AG09319 (cell line): ENCODE measurements at places on chromosomes 6 and 20.

GRCh38 chr6:109922851-109923250 lies 55.3 kb upstream of the GPR6 start:
- DNase-seq, result no peak

DNA sequence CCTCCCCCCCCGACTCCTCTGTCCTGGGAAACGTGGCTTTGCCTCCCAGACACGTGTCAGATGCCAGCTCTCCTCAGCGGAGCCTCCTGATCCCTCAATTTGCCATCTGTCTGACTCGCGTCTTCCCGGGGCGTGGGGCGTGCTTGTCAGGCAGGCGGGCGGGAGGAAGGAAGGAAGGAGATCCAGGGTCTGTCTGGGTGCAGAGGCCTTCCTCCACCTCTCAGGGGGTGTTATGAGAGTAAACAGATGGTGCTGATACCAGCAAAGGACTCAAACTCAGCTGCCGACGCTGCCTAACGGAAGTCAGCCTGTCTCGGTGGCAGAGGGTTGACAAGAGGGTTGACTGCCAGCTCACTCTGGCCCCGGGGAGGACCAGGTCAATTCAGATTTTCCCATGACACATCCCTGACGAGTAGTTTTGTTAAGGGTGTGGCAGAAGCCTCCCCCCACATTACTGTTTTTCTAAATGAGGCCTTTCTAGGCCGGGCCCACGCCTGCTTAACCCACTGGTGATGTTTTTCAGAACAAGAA lies 17.0 kb downstream of the UQCC2 start:
- no peak for DNase-seq

- no peak for DNase-seq
These were observed 91.5 kb downstream of the PACRG start for GRCh38 chr6:162819284-162819683.

DNA sequence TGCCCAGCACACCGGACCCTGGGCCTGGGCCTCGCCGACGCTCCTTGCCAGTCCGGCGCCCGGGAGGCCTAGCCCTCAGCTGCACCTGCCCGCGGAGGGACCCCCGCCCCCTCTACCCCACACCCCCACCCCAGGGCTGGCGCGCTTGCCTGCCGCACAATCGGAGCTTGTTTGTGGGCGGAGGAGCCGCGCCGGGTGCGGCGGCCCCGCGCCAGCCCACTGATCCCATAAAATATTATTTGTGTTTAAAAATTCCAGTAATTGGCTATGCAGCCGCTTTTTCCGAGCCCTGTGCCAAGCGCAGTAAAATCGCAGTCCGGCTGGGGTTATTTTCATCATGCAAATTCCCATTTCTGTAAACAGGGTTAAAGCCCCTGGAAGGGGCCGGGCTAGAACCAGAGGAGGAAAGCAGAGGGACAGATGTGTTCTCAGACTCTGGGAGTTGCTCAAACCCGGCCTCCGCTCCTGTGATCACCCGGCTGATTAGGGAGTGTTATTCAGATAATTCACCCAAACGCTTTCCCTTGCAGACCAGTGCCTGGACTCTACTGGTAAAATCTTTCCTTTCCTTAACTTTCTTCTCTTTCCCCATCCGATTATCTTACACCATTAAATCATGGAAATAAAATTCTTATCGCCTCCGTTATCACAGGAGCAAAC lies 93.1 kb downstream of the NCR2 start:
- DNase-seq, result no peak

DNA sequence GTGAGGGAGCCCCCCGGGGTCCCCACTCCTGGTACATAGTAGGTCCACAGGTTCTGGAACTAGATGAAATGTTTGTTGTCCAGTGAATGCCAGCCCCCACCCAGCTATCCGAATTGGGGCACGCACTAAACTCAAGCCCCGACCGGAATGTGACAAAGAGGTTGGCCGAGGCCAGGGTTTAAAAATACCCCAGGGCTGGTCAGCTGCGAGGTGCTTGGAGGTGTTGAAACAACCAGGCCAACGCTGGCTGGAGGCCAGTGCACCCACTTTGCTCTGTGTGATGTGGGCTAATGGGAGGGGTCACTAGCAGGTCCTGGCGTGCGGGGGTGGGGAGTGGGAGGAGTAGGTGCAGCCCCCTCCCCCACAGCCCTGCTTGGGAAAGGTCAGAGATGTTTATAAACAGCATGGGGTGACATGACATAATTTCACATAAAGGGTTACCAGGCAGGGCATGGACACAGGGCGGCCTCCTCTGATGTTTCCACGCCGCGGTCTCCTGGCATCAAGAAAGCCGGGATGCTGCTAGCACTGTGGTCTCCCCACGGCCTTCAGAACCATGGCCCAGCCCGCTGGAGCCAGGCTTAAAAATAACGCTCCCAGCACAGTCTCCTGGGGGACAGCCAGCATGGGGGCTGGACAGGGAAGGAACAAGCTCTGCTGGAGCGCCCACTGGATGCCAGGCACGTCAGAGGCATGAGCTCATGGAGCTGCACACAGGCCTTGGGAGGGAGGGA lies 111.2 kb upstream of the PTPN1 start:
- no peak for DNase-seq

GRCh38 chr6:53862662-53863462 lies 68.1 kb downstream of the LRRC1 start:
- DNase-seq, result peak; percentile 34

- no peak for DNase-seq
These were observed 85.7 kb upstream of the TAB2 start for GRCh38 chr6:149231778-149232177.

GRCh38 chr20:1971893-1972586 lies 21.8 kb downstream of the PDYN start:
- no peak for DNase-seq

DNA sequence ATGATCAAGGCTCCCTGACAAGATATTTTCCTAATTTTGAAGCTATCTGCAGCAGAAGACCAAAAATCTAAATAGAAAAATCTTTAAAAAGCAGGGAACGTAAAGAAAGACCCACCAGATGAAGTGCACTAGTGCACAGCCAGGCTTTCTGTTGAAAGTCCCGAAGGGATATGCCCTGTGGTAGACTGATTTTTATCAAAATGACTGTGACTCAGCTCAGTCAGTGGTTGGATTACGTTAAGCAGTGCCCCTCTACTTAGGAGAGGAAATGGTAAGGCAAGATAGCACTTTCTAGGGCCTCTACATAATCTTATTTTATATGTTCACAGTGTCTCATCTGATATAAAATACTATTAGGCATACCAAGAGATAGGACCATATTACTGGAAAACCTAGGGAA lies 123.4 kb upstream of the RAB32 start:
- no peak for DNase-seq

DNA sequence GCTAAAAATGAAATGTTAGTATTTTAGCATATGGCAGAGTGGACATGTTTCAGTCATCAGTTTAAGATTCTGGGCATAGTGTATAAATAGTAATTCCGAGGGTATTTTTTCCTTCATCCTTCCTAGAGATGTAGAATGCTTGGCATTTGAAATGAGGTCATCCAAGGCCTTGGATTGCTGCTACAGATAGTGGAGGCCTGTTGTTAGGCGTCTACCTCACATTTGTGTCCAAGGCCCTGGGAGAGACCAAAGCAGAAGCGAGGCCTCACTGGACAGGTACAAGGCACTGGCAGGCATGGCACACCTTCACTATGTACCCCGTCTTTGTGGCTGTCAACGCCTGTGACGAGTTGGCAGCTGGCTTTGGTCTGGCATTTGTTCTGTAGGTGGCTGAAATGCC lies 58.0 kb downstream of the DTD1 start:
- DNase-seq, result no peak

GRCh38 chr6:161410736-161411135 lies 136.9 kb upstream of the AGPAT4 start:
- DNase-seq, result no peak

GRCh38 chr6:145656128-145656527 lies 79.2 kb downstream of the EPM2A start:
- DNase-seq, result no peak

DNA sequence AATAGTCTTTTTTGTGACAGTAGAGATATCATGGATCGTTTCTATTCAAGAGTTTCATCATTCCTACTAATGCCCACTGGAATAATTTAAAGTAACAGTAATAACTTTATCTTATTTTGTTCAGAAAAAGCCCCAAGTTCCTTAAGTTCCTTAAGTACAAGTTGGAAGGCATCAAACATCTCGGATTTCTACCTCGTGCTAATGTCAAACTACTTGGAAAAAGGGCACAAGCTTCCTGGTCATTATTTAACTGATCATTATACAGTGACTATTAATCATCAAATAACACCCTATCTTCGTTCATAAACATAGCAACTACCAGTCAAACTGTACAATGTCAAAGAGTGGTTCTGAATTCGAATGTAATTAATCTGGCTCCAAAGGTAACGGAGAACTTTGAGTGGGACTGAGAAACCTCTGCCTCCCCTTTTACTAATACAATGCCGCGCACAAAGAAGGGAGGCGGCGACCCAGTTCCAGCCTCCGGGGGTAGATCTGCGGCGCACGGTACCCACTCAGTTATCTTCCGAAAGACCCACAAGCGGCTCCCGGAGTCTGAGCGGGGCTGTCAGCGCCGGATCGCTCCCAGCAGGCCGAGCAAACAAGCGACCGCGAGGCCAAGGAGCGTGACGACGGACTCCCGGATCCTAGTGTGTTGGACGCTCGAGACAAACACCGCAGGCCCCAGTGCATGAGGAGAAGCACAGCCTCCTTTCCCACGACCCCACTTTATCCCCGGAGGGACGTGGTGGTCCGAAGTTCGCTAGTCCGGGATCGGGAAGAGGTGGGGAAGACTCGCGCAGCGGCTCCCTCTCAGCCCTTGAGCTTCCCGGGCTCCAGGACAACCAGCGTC lies 716 bp downstream of the SHPRH start:
- DNase-seq, result no peak

DNA sequence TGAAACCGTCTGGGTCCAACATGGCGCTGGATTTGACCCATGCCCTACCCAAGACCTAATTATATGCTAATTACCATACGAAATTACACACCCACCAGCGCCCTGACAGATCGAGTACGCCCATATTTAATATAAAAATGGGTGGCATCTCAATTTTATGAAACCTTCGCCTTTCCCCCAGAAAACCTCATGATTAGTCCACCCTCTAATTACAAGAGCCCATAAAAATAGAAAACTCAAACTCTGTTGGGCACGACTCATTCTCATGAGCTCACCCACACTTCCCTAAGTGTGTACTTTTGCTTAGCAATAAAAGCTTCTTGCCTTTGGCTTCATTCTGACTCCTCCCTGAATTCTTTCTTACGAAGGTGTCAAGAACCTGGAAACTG lies 136.4 kb downstream of the OR2B2 start:
- DNase-seq, result no peak

GRCh38 chr6:90062667-90063066 lies 168.4 kb downstream of the GJA10 start:
- DNase-seq, result no peak

GRCh38 chr20:1671891-1672669 lies 14.5 kb upstream of the SIRPG start:
- no peak for DNase-seq

GRCh38 chr6:37407948-37408347 lies 25.1 kb upstream of the CMTR1 start:
- no peak for DNase-seq

- DNase-seq, result no peak
These were observed 61.9 kb upstream of the NRSN1 start for GRCh38 chr6:24064106-24064505.

- no peak for DNase-seq
These were observed 2.8 kb upstream of the NSFL1C start for GRCh38 chr20:1469306-1469905.

- DNase-seq, result no peak
These were observed 39.4 kb upstream of the KCNK5 start for GRCh38 chr6:39268721-39269120.

DNA sequence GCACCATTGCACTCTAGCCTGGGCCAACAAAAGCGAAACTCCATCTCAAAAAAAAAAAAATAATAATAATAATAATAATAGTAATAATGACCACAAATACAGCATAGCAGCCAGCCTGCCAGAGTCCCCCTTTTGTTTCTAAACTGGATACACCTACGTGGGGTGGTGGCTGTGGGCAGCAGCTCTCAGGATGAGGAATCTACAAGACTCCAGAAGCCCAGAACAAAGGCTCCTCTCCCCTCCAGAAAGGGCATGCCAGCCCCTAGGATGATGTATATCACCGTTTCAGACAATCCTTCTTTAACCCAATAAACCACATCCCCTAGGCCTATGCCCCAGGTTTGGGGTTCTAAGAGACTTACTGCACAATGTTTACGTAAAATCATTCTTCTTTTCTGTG lies 155.9 kb downstream of the QRSL1 start:
- DNase-seq, result no peak

DNA sequence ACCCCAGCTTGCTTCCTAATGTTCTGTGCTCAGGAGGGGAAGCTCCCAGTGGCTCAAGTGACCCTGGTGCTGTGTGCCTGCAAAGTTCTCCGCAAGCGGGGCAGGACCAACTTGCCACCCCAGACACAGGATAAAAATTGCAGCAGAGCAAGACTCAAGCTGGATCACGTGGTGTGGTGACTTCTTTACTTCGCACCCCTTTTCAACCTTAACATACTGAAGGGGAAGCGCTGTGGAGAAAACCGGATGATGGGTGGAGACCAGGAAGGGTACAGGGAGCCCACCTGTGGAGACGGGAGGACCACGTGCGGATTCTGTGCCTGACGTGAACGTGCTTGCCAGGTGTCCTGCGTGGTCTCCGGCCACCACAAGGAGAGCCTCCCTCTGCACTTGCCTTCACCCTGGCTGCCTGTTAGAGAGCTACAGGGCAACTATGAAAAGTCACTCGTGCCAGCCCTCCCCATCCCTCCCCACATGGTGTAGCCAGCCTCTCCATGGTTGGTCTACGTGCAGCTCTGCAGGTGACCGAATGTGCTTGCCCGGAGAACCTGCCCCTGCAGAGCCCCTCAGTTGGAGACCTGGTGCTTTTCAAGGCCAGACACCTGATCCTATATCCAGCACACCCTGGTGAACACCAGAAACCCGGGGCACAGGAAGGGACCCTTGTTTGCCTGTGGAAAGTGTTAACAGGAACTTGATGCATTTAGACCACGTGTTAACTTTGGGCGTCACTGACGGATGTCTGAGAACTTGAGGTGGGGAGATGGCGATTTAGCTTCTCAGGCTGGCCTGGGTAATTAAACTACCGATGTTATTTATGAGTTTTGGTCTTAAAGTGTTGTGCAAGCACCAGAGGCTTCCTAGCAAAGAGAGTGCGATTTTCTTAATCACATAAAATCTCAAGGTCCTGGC lies 23.9 kb upstream of the DACT2 start:
- no peak for DNase-seq

DNA sequence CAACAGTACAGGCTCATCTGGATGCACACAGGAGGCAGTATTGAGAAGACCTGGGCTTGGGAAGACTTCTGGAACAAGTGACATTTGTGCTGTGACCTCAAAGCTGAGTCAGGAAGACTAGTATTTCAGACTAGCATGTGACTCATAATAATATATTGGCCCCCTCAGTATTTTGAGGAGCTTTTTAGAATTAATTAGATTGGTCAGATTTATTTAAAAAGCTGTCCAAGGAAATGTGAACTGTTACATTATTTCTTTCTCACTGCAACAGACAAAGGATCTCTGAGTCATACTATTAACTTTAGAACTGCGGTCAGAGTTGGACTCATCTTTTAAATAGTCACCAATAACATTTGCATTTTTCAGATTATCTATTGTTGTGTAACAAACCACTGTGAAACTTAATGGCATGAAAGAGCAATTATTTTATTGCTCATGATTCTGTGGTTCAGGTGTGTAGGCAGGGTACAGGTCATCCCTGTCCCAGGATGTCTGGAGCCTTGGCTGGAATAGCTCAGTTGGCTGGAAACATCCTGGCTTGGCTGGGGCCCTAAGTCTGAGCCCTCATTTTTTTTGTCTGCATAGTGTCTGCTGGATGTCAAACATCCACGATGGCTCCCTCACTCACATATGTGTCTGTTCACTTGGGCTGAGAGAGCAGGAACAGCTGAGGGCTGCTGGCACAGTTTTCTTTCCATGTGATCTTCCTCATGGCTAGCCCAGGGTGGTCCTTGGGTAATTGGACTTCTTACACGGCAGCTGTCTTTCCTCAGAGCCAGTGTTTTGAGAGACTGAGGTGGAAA lies 46.9 kb downstream of the MAP3K4 start:
- DNase-seq, result peak; percentile 67
